ENCODE measurements at places on chromosomes 13 and 19.

- DNase-seq: no peak
These were observed 15.2 kb upstream of the KPNA3 start for GRCh38 chr13:49807681-49808080.

GRCh38 chr19:37059142-37059541 is 19.1 kb upstream of the ZNF420 start:
- no peak for DNase-seq

GRCh38 chr13:46655377-46656180 is 102.6 kb downstream of the LRCH1 start:
- no peak for DNase-seq

GRCh38 chr13:67498948-67499347 is 268.8 kb upstream of the PCDH9 start:
- no peak for DNase-seq

GRCh38 chr19:45153339-45154063 is 7.3 kb downstream of the NKPD1 start:
- peak; percentile 11 for DNase-seq

DNA sequence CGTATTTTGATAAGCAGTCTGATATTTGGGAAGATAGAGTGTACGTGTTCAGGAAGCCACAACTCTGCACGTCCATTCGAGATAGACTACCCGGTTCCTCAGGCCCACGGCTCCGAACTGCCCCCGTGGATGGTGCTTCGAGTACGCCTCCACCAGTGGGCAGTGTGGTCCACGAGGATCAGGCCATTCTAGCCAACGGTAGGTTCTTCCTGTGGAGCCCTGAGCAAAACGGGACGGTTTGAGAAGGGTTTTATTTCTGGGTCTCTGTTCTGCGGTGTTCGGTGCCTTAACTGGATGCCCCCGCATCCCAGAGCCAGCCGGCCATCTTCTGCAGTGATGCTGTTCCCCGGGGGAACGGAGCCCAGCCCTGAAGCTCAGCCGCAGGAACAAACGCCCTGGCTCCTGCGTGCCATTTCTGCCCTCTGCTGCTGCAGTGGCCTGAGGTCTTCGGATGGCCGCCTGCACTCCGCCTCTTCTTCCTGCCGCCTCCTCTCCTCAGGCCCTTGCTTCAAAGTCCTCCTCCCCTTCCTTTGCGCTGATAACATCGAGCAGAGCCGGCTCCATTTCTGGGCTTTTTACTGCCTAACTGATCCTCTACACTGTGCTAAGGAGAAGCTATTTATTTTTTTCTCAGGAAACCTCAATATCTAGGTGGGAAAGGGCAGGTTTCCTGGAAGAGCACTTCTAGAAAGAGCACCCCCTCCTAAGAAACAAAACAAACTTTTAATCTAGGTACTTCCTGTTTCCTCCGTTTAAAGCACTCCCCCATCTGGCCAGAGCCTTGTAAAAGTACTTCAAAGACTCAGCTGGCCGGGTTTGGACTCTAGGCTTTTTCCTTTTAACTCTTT is 36.2 kb upstream of the SLC46A3 start:
- peak; percentile 1 for DNase-seq

DNA sequence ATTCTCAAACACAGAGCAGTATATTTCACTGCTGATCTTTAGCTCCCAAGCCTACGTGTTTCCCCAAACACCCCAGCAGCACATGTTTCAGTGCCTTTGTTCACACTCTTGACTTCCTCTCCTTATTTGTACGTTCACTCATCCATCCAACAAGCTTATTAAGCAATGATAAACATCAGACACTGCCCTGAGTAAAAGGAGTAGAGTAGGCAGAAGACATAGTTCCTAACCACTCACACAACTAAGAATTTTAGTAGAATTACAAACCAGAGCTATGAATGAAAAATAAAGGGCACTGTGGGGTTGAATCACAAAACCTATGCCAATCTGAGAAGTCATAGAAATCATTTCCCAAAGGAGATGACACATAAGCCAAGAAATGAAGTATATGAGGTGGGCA is 213.5 kb downstream of the DIAPH3 start:
- DNase-seq: no peak

DNA sequence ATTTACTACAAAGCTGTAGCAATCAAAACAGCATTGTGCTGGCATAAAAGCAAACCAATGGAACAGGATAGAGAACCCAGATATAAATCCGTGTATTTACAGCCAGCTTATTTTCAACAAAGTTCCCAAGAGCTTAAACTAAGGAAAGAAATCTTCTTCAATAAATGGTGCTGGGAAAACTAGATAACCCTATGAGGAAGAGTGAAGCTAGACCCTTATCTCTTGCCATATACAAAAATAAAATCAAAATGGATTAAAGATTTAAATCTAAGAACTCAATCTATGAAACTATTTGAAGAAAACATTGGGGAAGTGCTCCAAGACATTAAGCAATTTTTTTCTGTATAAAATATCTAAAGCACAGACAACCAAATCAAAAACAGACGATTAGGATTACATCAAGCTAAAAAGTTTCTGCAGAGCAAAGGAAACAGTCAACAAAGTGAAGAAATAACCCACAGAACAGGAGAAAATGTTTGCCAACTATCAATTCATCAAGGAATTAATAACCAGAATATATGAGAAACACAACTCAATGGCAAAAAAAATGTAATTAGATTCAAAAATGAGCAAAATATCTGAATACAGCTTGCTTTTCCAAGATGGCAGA is 480.7 kb downstream of the LMO7 start:
- no peak for DNase-seq

GRCh38 chr13:96632536-96633320 is 361.5 kb downstream of the OXGR1 start:
- DNase-seq: no peak

- no peak for DNase-seq
These were observed 557.0 kb downstream of the FGF9 start for GRCh38 chr13:22227895-22228294.

- peak; percentile 74 for DNase-seq
These were observed at the start of gene N4BP2L1 for GRCh38 chr13:32427852-32428580. Gene N4BP2L1, minus strand, starts transcription at chr13:32428130. Its CDS starts 48 bp downstream, at chr13:32428082.

DNA sequence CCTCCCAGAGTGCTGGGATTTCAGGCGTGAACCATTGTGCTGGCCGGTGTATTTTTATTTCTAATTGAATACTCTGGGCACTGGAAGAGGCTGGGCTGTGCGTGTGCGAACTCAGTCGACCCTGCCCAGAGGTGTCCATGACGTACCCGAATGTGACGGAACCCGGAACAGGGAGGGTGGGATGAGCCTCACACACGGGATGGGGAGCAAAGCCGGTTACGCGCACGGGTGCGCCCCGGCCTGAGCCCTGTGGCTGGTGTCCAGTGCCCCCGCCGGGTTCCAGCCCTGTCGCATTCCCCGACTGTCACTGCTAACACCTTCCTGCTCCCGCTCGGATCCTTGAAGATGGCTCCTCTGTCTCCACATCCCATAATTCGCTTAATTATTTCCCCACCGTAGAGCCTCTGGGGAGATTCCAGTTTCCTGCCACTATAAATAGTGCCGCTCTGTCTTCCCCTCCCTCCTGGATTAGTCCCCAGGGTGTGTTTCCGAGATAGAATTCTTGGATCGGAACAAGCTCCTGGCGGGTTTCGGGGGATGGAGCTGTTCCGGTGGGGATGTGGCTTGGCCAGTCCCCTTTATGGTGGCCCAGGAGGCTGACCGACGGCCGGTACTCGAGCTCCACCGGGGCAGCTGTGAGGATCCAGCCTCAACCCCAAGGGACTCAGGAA is 22.0 kb downstream of the SBNO2 start:
- DNase-seq: no peak

GRCh38 chr13:85520445-85520844 is 278.8 kb downstream of the SLITRK6 start:
- no peak for DNase-seq

DNA sequence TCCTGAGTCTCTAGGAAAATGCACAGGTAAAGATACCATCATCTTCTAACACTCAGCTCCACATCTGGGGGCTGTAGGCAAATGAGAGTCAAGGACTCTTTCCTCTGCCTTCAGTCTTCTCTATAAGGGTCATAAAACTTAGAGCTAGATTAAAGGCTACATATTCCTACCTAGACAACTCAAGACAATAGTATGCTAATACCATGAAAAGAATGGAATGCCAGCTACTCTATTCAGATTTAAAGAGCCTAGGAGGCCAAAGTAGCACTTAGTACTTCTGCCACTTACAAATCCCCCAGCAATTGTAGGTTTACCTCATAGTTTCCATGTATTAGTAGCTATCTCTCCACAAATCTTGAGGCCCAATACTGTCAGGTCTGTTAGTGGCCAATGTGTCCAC is 453.0 kb downstream of the SLITRK5 start:
- no peak for DNase-seq

- no peak for DNase-seq
These were observed 482.5 kb downstream of the SUCLA2 start for GRCh38 chr13:47518530-47518929.

DNA sequence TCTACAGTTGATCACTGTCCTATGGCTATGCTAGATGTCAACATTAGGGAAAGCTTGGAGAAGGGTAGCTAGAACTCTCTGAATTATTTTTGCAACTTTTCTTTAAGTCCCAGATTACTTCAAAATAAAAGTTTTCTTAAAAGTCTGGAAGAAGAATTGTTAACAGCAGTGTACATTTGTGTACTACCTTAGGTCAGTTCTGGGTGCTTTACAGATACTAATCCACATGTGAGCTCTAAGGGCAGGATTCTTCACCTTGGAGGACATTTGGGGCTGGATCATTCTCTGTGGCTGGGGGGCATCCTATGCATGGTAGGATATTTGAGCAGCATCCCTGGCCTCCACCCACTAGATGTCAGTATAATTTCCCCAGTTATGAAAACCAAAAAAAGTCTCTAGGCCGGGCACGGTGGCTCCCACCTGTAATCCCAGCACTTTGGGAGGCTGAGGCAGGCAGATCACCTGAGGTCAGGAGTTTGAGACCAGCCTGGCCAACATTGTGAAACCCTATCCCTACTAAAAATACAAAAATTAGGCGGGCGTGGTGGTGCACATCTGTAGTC is 2.8 kb downstream of the BRME1 start:
- DNase-seq: peak; percentile 17

GRCh38 chr13:33624740-33625139 is 193.2 kb upstream of the RFC3 start:
- no peak for DNase-seq

GRCh38 chr19:6718111-6718740 is 2.2 kb downstream of the C3 start:
- no peak for DNase-seq

DNA sequence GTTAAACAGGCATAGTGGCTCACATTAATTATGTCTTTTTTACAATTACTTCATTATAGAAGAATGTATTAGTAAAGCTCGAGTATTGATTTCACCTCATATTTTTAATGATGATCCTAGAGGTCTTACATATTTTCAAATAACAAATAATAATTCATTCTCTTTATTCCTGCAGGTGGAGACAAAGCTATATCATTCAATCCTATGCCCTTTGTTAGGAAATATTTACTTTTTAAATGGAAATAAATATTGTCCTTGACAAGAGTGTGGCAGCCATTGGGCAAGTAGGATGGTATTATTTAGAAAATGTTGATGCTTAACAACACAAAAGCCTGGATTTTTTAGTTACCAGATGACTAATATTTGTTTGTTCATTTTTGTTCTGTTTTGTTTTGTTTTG is 127.6 kb downstream of the COG6 start:
- no peak for DNase-seq

GRCh38 chr13:32272021-32272683 is 43.0 kb downstream of the ZAR1L start:
- no peak for DNase-seq

DNA sequence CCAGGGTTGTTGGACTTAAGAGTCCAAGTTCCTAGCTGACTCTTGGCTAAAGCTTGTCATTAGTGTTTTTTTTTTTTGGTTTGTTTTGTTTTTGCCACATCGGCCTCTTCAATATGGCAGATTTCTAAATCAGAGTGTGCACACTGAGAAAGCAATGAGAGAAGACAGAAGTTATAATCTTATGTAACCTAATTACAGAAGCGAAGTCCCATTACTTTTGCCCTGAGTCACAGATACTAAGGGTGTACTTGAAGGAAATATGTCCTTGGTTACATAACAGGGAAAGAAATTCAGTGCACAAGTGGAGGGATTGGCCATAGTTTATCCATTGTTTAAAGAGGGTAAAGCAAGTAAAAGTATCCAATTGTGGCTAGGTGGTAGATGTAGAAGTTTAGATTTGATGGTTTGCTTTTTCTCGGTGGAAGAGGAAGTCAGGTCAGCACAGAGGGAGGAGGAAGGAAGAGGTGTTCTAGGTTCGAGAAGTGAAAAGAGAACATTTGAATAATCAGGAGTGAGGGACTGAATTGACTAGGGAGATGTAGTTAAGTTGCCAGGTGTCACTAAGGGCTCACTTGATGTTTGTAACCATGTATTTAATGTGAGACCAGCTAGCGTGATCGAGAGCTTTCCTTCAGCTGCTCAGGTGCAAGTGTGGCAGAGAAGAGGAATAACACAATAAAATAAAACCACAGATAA is 12.2 kb downstream of the GTF2F2 start:
- DNase-seq: no peak

- DNase-seq: no peak
These were observed 33.3 kb downstream of the NAA16 start for GRCh38 chr13:41344358-41344757.

DNA sequence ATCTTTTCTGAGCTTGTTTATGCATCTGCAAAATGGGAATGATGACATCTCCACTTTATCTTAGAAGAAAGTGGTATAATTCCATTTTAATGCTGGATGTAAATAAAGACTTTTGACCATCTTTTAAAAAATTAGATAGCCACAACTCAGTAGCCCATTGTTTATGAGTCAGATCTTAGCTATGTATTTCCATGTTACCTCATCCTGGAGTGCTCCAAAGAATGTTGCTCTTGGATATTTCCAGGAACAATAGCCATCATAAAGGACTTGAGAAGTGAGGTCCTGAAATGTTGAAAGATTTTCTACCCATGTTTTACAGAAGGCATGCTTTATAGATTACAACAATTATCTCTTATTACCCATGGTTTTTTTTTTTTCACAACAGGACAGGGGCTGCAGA is 229.3 kb upstream of the EDNRB start:
- no peak for DNase-seq

GRCh38 chr13:50593207-50593606 is 250.3 kb downstream of the DLEU7 start:
- no peak for DNase-seq

DNA sequence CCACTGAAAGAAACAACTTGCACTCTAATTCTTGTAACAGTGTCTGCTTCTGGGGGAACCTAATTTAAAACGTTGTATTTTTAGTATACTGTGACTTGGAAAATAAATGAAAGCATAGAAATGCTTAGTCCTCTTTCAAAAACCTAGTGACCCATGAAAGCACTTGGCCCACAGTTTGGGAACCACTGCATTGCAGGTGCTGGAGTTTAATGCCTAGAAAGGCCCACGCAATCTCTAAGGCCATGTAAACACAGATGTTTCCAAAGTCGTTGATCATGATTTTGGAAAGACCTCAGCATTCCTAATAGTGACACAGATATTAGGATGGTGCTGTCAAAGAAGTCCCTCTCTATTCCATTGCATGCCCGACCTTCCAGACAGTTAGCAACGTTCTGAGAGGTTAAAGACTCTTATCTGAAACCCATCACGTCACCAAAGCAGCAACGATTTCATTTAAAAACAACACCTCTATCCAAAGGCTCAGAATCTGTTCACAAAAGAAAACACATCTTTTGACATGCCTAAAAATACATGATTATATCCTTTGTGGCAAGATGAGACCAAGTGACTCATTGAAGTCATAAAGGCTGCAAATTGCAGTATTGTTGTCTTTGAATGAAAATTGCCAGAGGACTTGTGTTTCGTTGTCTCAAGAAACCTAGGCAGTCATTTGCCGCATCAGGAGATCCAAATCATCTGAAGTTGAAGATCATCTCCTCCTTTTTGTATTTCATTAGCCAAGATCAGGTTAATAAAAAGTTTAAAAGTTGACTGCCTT is 328.0 kb upstream of the ZNF507 start:
- DNase-seq: no peak

- no peak for DNase-seq
These were observed 1366.0 kb downstream of the UQCRFS1 start for GRCh38 chr19:27846944-27847343.
